GM03348 (cell line): ENCODE measurements at places on chromosomes 5 and 9.

DNA sequence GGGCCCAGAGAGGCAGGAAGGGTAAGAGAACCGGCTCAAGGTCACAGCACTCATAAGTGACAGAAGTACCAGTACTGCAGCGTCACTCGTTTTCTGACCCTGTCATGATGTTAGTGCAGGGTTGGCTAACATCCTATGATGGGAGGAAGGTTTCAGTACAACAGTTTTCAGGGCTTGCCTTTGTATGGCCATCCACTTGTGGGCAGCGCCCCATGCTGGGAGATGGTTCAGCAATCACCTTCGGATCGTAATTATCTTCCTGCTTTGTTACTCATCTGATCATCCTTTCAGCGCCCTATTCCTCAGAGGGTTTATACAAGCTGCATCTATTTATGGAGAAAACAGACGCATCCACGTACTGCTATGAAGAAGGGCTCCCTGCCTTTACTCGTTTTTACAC, 2.4 kb downstream of the MAP1B start:
- DNase-seq: peak; percentile 54

DNA sequence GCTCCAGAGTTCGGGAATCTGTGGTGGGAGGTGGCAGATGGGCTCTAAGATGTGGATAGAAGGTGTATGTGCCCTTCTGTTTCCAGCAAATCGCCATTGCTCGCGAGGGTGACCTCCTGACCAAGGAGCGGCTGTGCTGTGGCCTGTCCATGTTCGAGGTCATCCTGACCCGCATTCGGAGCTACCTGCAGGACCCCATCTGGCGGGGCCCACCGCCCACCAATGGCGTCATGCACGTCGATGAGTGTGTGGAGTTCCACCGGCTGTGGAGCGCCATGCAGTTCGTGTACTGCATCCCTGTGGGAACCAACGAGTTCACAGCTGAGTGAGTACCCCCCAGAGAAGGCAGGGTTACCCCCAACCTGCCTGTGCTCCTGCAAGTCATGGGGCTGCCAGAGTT, 70.9 kb upstream of the NIPAL4 start:
- no peak for DNase-seq

DNA sequence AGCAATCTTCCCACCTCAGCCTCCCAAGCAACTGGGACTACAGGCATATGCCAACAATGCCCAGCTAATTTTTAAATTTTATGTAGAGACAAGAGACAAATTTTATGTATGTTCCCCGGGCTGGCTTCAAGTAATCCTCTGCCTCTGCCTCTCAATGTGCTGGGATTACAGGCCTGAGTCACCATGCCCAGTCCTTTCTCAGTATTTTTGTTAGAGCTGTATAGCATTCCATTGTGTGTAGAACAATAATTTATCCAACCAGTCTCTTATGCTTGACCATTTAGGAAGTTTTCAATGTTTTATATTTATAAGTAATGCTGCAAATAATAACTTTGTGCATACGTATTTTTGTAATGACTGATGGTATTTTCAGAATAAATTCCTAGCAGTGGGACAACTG, 38.9 kb upstream of the CTXN3 start:
- no peak for DNase-seq

DNA sequence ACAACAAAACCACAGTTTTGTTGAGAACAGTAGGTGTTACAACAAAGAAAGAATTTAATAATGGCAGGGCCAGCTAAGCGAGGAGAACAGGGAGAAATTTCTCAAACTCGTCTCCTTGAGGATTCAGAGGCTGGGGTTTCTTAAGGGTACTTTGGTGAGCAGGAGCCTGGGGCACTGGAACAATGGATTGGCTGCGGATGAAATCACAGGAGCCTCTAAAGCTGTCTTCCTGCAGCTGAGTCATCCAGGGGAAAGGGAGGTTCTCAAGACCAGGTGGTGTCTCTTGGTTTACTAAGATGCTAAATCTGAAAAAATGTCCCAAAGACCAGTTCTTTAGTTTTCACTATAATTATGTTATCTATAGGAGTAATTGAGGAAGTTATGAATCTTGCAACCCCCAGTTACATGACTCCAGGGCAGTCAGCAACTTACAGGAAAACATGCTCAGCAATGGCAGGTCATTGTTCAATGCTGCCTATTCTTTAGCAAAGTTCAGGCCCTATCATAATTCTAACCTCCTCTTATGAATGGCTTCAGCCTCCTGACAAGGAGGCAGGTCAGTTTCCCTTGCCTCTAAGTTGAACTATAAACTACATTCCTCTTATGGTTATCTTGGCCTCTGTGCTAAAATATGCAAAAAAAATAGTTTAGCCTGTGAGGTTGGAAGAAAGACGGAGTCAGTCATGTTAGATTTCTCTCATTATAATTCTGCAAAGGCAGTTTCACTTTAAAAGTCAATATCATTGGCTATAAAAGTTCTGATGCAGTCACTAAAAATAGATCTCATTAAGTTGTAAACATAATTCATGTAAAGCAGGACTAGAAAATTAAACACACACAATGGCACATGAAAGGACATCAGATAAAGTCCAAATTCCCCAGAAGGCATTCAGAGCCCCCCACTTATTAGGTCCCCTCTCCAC, 63.3 kb upstream of the CKS2 start:
- no peak for DNase-seq

- no peak for DNase-seq
These were observed 20.2 kb upstream of the GNPDA1 start for GRCh38 chr5:142032747-142033631.

GRCh38 chr5:181217111-181217802, 5.8 kb upstream of the TRIM41 start:
- DNase-seq: no peak

GRCh38 chr5:116534964-116535651, 39.5 kb downstream of the SEMA6A start:
- DNase-seq: no peak

DNA sequence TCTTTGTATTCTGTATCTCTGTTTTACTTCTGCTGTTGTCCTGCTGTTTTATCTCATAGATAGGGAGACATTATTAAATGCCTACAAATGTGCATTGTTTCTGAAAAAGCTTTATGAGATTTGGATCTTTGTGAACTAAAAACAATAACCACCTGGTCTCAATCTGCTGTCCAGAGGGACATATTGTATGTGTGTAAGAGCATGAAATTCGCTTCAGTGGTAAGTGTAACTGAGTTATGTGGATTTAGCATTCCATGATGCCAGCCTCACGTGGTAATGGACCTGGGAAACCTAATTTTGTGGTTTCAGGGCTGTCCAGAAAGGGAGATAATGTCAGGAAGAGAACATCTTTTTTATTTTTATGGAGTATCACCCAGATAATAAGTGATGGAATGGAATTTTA, 119.3 kb downstream of the GDNF start:
- DNase-seq: no peak

DNA sequence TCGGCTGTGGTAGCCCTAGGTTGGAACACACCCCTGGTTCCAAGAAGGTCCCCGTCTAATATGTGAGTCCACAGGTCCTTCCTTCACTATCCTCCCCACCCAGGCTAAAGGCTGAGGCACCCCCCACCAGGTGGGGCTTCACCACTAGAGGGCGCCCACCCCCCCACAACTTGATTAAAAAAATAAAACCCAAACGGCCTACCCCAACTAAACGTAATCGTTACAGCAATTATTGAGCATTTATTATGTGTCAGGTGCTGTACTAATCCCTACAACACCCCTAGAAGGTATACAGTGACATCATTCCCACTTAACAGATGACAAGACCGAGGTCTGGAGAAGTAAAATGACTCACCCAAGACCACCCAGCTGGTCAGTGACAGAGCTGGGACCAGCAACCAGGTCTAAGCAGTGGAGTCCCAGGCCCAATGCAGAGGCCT, 65.0 kb downstream of the FGF18 start:
- peak; percentile 75 for DNase-seq

- DNase-seq: no peak
These were observed 3.0 kb upstream of the CPLX2 start for GRCh38 chr5:175868348-175868723.

GRCh38 chr9:8804613-8805012, 1005.0 kb upstream of the DMAC1 start:
- DNase-seq: no peak

- no peak for DNase-seq
These were observed 45.8 kb downstream of the SECISBP2 start for GRCh38 chr9:89363921-89364665.
